ENCODE measurements at places on chromosomes 3 and 15. TPM values are rescaled to one million over a fixed set of nuclear protein-coding genes. Genes with fewer than 3 reads are reported as not detected.

Gene C2CD4A
- total RNA-seq = 0.11 TPM

Gene SMC4
- 66.0 TPM for total RNA-seq

Gene ARHGEF26
- total RNA-seq = 23.9 TPM

Gene PLSCR4
- total RNA-seq = 11.0 TPM

Gene ZPLD1
- not detected for total RNA-seq

Gene GOLGA8K
- total RNA-seq = 0.39 TPM

Gene GOLGA6L4
- 1.6 TPM for total RNA-seq

Gene DPPA2
- total RNA-seq = not detected

Gene LRRIQ4
- under 0.01 TPM for total RNA-seq

Gene LIPH
- 1.2 TPM for total RNA-seq

Data from placental epithelial cell (primary cell).